ENCODE measurements at places on chromosomes 4 and X. TPM values are rescaled to one million over a fixed set of nuclear protein-coding genes. Genes with fewer than 3 reads are reported as not detected.

The UCP1 gene
- not detected for total RNA-seq

The BMP15 gene
- total RNA-seq, result not detected

The KLHL8 gene
- 19.5 TPM for total RNA-seq

The KCNIP4 gene
- total RNA-seq, result 0.67 TPM

The NEUROG2 gene
- not detected for total RNA-seq

All from colonic mucosa (tissue), 4 donors.